ENCODE measurements at places on chromosomes 6 and 20.

DNA sequence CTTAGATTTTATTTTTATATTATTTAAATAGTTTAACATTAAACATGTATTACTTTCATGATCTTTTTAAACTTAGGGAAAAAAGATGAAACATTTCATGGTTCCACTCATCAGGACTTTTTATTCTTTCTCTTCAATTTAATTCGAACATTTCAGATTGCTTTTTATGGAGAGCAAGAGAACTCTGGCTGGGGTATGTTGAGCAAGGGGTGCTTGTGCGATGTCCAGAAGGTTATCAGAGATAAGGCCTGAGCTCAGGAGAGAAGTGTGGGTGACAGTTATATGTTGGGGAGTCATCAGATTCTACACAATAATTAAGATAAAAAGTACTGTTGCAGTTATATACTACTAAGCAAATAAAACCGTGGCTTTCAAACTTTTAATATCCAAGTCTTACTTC, 37.5 kb downstream of the FKBP5 start:
- DNase-seq: no peak

GRCh38 chr6:20802596-20802995, 268.3 kb downstream of the CDKAL1 start:
- DNase-seq: no peak

DNA sequence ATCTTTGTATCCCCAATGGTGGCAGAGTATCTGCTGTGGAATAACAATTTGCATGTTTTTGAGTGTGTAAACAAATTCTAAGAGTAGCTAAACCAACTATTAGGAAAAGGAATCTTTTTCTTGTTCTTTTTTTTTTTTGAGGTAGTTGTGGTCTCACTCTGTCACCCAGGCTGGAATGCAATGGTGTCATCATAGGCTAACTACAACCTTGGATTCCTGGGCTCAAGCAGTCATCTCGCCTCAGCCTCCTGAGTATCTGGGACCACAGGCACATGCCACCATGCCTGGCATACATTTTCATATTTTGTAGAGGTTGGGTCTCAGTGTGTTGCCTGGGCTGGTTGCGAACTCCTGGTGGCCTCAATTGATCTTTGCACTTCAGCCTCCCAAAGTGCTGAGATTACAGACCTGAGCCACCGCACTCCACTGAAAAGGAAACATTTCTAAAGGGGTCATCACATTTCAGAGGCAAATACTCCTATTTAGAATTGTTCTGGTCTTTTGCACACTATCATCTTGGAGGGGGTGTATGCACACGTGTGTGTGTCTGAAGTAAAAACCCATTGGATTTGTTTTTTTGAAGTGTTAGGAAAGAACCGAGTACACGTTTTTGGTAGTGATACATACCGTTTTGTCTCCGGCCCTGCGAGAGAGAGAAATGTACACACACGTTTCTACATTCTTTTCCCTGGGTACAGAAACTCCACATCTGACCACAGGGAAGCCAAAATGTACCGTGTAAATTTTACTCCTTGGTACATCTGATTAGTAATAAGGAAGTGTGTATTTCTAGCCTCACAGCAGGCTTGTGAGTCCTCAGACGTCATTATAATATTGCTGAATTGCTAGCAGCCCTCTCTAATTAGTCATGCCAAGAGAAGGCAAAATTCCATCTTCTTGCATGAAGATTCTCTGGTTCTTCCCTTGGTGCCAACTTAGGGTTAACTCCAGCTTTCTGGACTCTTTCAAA, 183.6 kb downstream of the JARID2 start:
- no peak for DNase-seq

GRCh38 chr20:9660236-9660868, 146.0 kb downstream of the LAMP5 start:
- DNase-seq: no peak

- DNase-seq: no peak
These were observed 147.7 kb downstream of the SOBP start for GRCh38 chr6:107637316-107638315.

- DNase-seq: no peak
These were observed 59.5 kb upstream of the BMP2 start for GRCh38 chr20:6708010-6708409.

- DNase-seq: no peak
These were observed 122.1 kb upstream of the SPACA1 start for GRCh38 chr6:87925373-87926060.

- DNase-seq: no peak
These were observed 13.9 kb upstream of the MTCL3 start for GRCh38 chr6:127533011-127533410.

DNA sequence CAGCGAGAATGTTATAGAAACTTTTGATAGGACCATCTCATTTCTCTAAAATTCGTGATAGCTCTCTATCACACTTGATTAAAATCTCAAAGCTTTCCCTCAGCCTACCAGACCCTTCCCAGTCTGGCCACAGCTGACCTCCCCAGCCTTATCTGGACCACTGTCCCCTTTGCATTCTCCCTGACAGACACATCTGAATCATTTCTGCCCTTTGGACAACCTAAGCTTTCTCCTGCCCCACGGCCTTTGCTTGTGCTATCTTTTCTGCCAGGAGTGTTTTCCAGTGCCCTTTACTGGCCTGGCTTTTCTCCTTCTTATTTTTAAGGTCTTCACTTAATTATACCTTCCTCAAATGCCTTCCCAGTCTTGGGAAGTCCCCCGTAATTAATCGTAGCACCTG, 136.0 kb upstream of the RNF24 start:
- no peak for DNase-seq

GRCh38 chr6:144447472-144447871, 162.3 kb downstream of the UTRN start:
- DNase-seq: no peak

GRCh38 chr6:158622545-158623190, 21.9 kb downstream of the DYNLT1 start:
- DNase-seq: no peak

DNA sequence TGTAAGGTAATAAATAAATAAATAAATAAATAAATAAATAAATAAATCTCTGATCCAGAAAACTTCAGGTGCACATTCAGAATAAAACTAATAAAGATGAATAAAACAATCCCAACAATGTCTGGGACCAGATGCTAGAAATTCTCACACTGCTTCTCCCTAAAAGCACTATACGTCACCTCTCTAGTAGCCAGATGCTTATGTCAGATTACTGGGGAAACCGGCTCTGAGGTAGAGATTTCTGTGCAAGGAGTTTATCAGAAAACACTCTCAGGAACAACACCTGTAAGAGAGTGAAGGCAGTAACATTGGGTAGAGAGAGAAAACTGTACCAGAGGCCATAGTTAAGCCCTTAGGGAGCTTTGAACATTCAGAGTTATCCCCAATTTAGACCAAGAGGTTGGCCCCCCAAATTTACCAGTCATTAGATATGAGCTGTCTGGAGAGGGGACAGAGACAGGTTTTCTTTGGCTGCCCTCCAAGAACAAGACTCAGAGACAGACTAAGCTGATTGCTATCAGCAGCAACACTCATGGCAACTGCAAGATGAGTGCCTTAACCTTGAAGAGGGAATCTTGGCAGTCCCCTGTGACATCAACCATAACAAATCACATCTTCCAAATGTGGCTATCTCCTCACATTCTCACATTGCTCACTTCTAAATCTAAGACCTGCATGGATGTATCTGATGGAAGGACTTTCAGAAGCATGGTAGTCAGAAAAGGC, 151.2 kb upstream of the BMP5 start:
- no peak for DNase-seq

GRCh38 chr20:934186-934840, 18.2 kb upstream of the ANGPT4 start:
- no peak for DNase-seq

GRCh38 chr20:6489361-6490171, 277.9 kb upstream of the BMP2 start:
- no peak for DNase-seq

DNA sequence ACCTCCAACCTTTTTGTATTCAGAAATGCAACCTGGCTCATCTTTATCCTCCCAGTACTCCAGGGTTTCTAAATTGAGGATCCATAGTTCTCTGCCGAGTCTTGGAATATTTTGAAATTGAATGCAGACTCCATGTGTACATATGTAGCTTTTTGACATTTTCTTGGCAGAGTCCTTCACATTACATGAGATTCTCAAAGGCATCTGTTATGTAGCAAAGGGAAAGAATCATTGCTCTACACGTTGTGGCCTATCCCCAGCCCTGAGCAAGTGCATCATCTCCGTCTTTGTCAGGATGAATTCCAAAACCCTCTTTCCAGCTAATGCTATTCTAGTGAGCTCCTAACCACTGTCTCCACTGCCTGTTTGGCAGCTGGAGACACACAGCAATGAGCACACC, 742.9 kb downstream of the DHX35 start:
- no peak for DNase-seq

DNA sequence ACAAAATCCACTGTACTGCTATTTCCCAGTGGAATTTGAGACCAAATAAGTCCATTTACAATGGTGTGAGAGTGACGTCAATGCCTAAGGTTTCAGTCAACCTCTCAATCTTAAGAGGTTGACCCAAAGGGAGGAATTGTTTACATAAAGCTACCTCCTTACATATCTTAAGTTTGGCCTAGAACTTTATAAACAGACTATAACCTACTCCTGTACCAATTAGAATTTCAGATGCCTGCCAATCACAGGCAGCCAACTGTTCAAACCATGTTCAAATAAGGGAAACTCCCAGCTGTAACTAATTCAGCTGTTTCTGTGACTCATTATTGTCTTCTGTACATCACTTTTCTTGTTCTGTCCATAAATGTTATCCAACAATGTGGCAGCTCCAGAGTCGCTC, 14.5 kb downstream of the LGSN start:
- DNase-seq: no peak

- peak; percentile 74 for DNase-seq
These were observed 111.7 kb downstream of the TRERF1 start for GRCh38 chr6:42339991-42340401.

DNA sequence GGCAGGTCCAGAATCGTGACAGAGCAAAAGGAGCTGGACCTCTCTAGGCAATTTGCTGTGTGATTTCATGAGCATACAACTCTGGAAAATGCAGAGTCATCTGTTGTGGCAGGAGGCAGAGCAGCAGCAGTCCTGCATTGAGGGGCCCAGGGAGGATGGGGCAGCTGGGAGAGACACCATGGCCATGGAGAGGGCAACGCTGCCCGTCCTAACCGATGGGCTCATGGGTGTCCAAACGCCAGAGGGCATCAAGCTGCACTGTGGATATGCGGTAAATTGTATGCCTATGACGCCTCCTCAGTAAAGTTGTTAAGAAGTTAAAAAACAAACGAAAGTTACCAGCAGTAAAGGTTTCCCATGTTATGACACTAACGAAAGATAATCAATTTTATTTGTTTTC, 42.2 kb upstream of the DACT2 start:
- no peak for DNase-seq

- DNase-seq: no peak
These were observed 5.6 kb upstream of the SYNE1 start for GRCh38 chr6:152642578-152643375.

DNA sequence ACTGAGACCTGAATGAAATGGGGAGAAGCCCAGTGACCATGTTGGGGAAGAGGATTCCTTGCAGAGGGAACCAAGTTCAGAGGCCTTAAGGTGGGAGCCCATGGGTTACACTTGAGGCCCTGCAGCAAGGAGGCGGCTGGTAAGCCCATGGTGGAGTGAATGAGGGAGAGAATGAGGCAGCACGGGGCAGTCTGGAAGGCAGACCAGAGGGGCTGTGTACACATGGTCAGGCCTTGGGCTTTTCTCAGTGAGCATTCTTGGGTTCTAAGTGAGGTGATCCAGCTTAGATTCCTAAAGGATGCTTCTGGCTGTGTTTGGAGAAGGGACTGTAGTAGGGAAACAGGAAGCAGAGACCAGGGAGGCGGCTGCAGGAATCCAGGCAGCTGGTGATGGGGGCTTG, 19.0 kb downstream of the RNF114 start:
- no peak for DNase-seq

- DNase-seq: no peak
These were observed 434.4 kb downstream of the HAO1 start for GRCh38 chr20:7505835-7506221.

- DNase-seq: no peak
These were observed 531.3 kb upstream of the JAG1 start for GRCh38 chr20:11204926-11205768.

- no peak for DNase-seq
These were observed 7.9 kb downstream of the TGM3 start for GRCh38 chr20:2303673-2304072.

DNA sequence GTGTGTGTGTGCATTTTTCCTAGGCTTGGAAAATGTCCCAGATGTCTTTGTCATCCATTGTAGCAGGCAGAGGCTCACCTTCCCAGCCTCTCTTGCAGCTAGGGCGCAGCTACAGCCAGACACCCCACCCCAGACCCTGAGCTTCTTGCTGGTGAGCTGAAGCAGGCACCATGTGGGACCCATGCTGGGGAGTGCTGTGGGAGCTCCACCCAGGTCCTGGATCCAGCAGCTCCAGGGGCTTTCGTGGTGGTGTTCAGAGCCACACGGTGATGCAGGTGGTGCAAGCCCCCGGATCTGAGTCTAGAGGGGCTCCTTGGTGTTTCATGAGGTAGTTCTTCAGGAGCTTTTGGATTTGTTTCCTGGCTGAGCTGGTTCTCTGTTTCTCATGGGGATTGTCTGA, 56.0 kb upstream of the ZFP64 start:
- no peak for DNase-seq

DNA sequence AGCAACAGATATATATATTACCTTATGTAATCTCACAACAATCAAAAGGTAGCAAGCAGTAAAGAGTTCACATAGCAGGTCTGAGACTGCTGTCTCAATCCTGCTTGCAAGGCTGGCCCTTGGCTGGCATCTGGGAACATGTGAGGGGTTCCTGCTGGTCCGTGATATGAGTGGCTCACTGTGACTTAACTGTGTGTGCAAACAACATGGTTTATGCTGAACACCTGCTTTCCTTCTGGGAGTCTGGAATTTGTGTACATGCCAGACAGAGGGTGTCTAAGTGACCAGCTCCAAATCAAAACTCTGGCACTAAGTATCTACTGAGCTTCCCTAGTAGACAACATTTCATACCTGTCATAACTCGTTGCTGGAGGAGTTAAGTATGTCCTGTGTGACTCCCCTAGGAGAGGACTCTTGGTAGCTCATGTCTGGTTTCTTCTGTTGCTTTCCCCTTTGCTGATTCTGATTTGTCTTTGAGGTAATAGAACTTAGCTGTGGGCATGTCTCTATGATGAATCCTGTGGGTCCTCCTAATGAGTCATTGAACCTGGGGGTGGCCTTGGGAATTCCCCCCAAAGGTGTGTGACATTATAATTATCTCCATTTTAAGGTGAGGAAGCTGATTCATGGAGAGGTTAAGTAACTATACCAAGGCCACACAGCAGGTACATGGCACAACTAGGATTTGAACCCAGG, 131.6 kb upstream of the NEDD9 start:
- DNase-seq: peak; percentile 67
